ENCODE measurements at places on chromosomes 16 and 17.
A peak's percentile ranks its signal among the peaks of the same experiment; 100 is the strongest.

DNA sequence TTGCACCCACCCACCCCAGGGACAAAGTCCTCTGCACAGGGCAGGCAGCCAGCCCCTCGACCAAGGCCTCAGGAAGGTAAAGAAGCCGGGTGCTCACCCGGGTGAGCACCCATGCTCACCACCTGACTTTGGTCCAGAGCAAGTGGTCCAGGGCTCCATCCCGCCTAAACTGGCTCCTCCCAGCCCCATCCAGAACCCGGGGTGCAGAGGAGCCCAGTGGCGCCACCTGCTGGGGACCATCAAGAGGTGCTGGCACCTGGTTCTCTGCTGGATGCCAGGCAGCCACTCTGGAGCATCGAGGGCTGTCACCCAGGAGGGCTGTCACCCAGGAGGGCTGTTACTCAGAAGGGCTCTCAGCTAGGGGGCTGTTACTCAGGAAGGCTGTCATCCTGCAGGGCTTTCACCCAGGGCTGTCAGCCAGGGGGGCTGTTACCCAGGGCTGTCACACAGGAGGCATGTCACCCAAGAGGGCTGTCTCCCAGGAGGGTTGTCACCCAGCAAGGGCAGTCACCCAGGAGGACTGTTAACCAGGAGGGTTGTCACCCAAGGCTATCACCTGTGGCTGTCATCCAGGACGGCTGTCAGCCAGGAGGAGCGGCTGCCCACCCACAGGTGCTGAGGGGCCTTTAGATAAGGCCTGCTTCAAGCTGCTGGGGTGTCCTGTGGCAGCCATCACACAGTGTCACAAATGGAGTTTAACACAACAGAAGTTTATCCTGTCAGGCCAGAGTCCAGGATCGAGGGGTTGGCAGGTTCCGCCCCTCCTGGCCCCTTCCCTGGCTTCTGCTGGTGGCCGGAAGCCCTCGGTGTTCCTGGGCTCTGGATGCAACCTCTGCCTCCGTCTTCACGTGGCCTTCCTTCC is 98.5 kb downstream of the TNFRSF13B start:
- peak; percentile 57 for DNase-seq

DNA sequence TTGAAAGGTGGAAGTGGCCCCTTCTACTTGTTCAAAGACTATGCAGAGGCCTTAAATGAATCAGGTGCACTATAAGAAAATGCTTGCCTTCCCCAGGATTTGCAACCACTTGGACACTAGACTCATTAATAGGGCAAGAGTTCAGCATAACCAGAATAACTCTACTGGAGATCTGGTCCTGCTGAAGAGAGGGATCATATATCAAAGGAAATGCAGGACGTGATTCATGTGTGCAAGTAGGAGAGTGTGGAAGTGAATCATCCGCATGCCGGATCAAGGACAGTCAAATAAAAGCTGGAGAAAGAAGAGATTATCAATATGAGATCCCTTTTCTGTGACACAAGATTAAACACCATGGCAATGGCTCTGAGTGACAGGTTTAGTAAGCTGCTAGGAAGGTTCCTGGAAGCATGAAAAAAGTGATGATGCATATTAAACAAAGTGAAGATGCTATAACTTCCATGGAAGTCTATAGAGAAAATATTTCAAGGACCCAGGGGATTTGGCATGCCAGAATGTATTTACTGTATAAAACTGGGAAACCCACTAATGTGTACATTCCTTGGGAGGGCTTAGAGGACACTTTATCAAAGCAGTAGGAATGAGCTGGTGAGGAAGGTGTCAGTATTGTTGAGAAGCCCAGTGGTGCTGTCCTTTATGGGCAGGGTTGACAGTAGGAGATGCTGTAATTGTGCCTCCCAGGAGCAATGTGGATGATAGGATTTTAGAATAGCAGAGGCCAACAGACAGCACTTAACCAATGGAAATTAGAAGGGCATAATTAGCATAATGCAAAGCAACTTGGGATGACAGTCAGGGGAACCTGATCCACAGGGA is 133.1 kb downstream of the ABCA8 start:
- no peak for DNase-seq

DNA sequence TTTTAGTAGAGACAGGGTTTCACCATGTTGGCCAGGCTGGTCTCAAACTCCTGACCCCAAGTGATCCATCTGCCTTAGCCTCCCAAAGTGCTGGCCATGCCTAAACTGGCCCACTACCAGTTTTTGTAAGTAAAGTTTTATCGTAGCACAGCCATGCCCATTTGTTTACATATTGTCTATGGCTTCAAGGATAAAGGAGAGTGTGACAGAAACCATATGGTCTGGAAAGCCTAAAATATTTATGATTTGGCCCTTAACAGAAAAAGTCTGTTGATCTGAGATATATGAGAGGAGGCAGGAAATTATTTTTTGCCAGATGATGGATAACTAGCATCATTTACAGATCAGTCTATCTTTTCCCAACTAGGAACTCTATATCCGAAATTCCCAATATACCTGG is 4.5 kb downstream of the AKAP10 start:
- no peak for DNase-seq

- DNase-seq: peak; percentile 66
These were observed 28.7 kb downstream of the ABR start for GRCh38 chr17:1150863-1151600.

DNA sequence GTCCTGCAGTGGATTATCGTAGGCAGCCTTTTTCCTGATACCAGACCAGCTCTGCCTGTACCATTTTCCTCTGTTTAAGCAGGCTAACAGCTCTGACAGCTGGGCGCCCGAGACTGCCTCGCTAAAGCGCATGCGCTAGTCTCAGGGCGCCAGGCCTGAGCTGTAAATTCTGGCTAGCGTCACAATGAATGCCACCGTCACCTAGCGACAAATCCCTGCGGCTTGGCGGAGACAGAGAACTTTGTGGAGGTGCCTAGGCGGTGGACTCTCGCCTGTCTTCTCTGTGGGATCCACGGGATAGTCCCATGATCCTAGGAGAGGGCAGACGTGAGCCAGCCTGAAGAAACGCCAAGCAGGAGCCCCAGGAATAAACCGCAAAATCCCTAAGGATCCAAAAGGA is 573.9 kb downstream of the KCNJ18 start:
- DNase-seq: no peak

DNA sequence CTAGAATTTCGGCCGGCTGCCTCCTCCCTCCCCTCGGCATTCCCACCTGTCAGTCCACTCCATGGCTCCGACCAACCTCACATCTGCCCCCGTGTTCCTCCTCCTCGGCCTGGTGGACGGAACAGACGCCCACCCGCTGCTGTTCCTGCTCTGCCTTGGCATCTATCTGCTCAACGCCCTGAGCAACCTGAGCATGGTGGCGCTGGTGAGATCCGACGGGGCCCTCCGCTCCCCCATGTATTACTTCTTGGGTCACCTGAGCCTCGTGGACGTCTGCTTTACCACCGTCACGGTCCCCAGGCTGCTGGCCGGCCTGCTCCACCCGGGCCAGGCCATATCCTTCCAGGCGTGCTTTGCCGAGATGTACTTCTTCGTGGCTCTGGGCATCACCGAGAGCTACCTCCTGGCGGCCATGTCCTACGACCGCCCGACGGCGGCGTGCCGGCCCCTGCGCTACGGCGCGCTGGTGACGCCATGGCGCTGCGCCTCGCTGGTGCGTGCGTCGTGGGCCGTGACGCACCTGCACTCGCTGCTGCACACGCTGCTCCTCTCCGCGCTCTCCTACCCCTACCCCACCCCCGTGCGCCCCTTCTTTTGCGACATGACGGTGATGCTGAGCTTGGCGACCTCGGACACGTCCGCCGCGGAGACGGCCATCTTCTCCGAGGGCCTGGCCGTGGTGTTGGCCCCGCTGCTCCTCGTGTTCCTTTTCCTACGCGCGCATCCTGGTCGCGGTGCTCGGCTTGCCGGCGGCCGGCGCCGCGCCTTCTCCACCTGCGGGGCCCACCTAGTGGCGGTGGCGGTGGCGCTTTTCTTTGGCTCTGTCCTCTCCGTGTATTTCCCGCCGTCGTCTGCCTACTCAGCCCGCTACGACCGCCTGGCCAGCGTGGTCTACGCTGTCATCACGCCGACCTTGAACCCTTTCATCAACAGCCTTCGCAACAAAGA is at the start of gene OR3A2:
Gene OR3A2 (minus strand): TSS at position 440 of the 948 bp plus-strand sequence.
- no peak for DNase-seq

DNA sequence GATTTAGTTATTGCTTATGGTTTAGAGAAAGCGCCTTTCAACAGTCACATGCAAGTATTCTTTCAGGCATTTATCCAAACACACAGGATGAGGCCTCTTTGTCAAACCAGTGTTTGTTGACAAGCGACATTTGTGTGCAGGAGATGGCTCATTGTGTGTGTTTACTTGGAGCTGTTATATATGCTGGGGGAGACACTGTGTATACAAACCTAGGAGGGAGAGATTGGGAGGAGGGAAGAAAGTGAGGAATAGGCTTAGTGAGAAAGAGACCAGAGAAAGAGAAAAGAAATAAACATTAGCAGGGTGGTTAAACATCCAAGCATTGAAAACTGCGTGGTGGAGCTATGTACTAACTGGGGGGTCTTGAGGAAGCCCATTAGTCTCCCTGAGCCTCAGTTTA is 437.6 kb downstream of the MAF start:
- DNase-seq: no peak

DNA sequence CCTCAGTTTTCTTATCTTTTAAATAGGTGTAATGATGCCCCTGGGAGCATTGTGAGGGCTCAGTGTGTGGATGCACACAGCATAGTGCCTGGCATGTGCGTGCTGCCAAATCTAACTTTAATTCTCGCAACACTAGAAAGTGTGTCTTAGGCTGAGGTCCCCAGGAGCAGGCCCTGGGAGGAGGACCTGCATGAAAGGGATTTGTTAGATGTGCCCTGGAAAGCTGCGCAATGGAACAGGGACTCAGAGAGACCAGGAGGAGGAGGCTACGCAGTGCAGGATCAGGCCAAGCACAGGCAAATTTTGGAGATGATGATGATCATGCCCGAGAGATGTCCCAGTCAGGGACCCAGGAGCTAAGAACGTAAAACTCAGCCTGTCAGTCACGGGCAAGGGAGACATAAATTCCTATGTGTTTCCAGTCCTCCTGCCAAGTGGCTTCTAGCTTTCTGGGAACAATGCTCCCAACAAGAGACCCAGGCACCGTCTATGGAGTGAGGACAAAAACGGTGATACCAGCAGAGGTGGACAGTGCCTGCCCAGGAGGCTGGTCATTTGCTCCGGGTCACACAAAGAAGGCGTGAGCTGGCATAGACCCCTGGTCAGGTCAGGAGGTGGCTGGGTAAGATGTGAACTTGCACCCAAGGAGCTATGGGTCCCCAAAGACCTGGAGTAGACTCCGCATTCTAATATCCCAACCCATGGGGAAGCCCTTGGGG is 352.2 kb upstream of the TNRC6C start:
- DNase-seq: no peak

DNA sequence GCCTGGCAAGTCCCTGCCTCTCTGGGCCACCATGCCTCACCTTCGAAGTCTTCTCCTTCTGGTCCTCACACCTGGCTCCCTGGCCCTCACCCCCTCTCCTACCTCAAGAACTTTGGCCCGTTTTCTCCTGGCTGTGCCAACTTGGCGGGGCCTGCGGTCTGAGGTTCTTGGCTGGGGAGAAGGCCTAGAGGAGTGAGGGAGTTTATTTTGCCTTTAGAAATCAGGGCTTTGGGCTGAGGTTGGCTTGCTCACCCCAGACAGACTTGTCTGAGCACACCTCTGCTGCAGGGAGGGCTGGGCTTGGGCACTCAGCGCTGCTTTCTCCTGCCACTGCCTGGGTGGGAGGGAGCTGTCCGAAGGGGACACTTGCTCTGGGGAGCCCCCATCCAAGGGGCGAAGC is 23.3 kb upstream of the TAC4 start:
- DNase-seq: no peak

- DNase-seq: no peak
These were observed 108.9 kb downstream of the CDH13 start for GRCh38 chr16:82735673-82736091.

DNA sequence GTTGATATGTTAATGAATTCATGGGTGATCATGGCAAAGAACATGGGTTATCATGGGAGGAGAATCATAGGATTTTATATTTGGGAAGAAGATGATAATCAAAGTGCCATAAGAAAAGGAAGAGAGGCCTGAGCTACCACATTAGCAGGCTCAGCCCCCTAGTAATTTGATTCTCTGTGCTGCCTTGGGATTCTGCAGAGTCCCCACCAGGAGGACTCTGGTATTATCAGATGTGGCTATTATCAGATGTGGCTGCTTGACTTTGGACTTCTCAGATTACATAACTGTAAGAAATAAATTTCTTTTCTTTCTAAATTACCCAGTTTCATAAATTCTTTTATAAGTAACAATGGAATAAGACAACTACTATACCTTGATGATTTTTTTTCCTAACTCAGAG is 137.6 kb downstream of the ITFG1 start:
- DNase-seq: no peak

DNA sequence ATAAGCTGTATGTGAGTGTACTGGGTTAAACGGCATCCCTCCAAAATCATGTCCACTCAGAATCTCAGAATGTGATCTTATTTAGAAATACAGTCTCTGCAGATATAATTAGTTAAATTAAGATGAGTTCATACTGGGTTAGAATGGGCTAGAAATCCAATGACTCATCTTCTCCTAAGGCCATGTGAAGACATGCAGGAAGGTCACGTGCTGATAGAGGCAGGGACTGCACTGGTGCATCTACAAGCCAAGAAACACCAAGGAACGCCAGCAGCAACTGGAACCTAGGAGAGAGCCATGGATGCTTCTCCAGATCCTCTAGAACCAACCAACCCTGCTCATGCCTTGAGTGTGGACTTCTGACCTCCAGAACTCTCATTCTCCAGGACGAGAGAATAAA is 241.0 kb downstream of the XYLT1 start:
- DNase-seq: no peak
